ENCODE measurements at places on chromosomes 2 and 18.
A peak's percentile ranks its signal among the peaks of the same experiment; 100 is the strongest.

GRCh38 chr18:50460062-50460461 lies 85.2 kb downstream of the SKA1 start:
- DNase-seq = no peak

- no peak for DNase-seq
Observed at GRCh38 chr2:215531284-215531683, 95.4 kb upstream of the FN1 start.

GRCh38 chr2:178804791-178805190 lies 2.4 kb downstream of the TTN start:
- DNase-seq = no peak

- DNase-seq = no peak
Observed at GRCh38 chr18:57737400-57738060, 65.6 kb downstream of the ATP8B1 start.

DNA sequence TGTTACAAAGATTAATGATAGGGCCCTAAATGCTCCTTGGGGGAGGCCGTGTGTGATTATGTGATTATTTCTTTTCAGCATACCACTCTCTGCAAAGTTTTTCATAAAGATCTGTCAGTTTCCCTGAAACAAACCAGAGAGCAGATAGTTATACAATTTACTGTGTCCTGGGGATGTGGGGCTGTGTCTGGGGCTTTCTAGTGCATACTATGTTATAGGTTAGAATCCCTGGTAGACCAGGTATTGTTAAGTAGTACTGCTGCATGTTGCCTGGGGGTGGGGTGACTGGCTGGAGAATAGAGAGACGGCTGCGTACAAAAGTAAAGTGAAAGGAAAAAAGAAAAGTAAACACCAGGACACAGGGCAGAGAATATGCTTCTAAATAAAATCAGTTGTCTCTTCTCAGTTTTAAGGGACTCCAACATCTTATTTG lies 3.3 kb upstream of the CCBE1 start:
- no peak for DNase-seq

- no peak for DNase-seq
Observed at GRCh38 chr18:57210107-57210715, 63.3 kb downstream of the BOD1L2 start.

- DNase-seq = no peak
Observed at GRCh38 chr2:41827354-41827971, 220.4 kb upstream of the PKDCC start.

GRCh38 chr18:11873670-11874340 lies 22.6 kb downstream of the CHMP1B start:
- DNase-seq = no peak

DNA sequence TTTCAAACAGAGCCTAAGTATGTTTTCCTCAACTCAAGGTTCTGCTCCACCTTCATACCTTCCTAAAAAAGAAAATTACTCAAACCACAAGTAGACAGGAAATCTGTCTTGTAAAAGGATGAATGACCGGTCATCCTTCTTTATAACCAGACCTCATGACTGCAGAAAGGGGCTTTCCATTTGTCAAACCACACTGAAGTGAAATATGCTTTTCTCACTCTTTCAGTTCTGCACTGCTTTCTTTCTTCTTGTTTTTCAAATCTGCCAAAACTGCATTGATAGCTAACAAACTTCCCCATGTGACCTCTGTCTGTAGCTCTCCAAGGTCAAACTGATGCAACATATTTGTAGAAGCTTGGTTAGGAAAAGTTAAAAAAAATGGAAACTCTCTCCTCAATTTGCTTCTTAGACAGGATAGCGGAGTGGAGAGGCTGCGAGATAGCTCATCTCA lies 308.9 kb upstream of the CCDC68 start:
- no peak for DNase-seq

DNA sequence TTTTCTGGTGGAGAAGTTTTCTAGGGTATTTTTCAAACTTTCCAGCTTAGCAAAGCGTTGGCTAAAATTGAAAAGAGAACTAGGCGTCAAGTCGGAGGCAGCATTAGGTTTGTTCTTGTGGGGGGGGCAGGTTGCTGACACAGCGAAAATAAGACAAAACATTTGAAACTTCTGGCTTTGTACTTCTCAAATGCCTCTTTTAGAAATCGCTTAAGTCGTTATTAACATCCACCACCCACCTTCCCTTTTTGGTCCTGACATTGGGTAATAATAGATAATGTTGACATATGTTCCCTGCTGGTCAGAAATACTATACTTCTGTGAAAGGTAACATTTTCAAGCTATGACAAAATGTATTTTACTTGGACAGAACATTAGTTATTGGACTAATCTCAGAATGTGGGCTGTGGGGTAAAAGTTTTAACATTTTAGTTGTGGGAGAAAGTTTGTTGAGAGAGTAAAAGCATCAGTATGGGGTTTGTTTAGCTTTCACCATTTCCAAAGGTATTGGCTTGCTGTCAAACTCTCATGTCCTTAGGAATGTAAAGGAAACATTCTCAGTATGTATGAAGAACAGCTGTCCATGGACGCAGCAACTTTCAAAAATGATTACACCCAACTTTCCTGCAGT lies 88.1 kb upstream of the ZEB2 start:
- DNase-seq = peak; percentile 46

DNA sequence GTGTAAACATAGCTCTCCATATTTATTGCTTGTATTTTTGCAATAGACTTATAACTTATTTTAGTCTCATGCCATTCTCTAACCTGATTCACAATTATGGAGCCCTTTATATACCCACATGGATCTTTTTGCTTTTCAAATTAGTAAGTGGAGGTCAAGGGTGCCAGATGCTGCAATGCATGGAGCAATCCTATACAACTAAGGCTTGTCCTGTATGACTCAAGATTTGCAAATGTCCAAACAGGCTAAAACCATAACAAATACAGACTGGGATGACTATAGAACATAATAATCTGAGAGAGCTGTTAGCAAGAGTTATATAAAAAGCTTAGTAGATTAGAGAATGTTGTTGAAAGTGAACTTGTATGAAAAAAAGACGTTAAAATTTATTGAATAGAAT lies 690.4 kb upstream of the NRXN1 start:
- DNase-seq = no peak

GRCh38 chr2:156704617-156705016 lies 268.4 kb downstream of the GPD2 start:
- DNase-seq = no peak

DNA sequence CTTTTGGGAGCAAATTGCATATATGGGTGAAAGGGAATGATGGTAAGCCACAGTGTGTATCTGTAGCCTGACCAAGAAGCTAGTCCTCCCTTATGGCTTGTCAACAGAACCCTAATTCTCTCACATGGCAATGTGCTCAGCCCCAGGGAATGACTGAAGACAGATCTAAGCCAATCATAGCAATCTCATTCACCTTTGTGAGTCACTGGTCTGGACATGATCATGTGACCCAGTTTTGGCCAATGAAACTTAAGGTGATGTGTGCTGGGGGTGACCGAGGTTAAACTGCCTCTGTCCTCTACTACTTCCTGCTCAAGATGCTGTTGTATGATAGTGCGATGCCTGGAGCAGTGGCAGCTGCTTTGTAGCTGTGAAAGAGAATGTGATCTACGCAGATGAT lies 491.2 kb upstream of the HS6ST1 start:
- DNase-seq = no peak

- DNase-seq = no peak
Observed at GRCh38 chr2:240563951-240564560, 3.9 kb downstream of the DUSP28 start.

- no peak for DNase-seq
Observed at GRCh38 chr2:212052412-212053159, 486.0 kb downstream of the ERBB4 start.

DNA sequence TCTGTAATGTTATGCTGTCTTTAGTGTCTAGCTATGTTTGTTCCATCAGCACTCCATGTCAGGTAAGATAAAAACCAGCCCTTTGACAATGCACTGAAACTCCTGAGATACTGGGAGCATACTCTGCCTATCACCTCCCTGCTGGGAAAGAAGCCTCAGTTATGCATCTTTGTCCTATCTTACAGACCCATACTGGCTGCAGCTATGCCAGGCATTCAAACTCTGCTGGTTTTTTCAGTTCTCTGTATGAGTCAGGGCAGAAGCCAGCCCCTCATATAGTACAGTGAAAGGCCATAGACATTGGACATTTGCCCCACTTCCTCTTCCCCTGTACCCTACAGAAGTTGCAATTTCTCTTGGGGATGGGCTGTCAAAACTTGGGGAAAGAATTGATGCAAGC lies 181.1 kb upstream of the RGPD4 start:
- DNase-seq = no peak

DNA sequence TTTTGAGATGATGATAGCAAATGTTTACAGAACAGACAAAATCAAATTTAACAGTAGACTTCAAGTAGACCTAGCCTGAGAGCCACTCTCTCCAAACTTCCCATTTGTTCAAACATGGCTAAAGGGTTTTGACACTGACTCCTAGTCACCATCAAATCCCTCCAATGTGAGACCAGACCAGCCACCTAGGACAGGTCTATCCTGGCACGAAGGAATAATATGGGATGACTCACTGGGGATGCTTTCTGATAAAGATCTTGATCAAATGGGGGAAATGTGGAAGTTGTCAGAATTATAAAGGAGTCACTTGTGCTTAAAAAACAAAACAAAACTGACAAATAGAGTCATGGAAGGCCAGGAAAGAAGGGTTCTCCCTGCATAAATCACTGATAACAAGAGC lies 95.7 kb downstream of the EDAR start:
- DNase-seq = no peak

- DNase-seq = no peak
Observed at GRCh38 chr18:49967171-49967570, 153.8 kb upstream of the ACAA2 start.

DNA sequence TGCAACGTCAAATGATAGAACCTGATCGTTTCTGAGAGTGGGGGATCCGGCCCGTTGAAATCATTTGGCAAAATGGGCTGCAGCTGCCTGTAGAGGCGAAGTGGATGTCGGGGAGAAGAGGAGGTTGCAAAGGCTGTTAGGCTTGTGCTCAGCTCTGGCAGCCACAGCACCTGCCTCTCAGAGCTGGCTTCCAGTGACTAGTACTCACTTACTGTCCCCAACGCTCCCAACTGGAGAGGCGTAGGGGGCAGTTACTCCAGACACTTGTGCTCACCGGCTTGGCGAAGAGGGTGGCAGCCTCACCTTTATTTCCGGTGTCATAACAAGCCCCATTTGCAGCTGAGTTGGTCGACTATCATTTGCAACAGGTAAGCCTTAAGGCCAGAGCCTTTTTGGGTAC lies 37.9 kb downstream of the NCK2 start:
- no peak for DNase-seq

DNA sequence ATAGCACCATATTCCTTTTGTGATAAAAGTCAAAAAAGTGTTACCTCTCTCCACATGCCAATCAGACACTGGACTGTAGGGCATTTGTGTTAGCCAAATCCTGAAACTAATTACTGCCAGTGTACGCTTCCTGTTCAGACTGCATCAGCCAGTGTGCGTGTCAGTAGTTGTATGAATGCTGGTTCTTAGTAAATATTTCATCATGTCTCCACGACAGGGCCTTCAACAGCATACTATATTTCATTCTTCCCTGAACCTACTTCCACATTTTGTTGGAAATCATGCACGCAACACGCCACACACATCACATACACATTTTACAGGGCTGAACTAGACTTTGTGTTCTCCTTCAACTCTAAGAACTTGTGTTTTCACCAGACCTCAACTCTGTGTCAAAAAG lies 77.5 kb downstream of the EPB41L3 start:
- no peak for DNase-seq

GRCh38 chr2:40220177-40220925 lies 231.5 kb downstream of the SLC8A1 start:
- no peak for DNase-seq

Measured in CD4-positive, alpha-beta T cell (primary cell).